ENCODE measurements at places on chromosomes 3 and 15.

GRCh38 chr15:51403072-51403878 is 61.8 kb downstream of the GLDN start:
- no peak overlapping the region for H3K4me3 ChIP-seq
- H3K27me3 ChIP-seq: peaks cover 6% of the 10 kb centered on the region
- H3K27ac ChIP-seq: no peak overlapping the region
- H3K4me1 ChIP-seq: no peaks in the 10 kb centered on the region
- no peaks in the 10 kb centered on the region for H3K36me3 ChIP-seq

DNA sequence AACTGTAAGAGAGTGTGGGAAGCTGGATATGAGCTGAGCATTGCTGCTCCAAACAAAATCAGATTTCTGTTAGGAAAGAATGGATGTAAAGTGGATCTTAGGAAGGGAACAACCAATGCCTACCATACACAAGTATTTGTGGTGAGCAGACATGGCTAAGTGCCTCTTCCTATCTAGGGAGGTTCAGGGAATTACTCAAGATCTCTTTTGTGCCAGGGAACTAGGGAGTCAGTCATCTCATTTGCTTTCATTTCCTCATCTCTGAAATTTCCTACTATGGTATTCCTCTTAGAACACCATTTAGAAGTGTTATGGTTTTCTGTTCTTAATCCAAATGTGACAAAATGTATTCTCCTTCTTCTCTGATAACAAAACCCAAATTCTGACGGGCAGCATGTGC is 396.5 kb downstream of the FHIT start:
- no peak overlapping the region for H3K4me3 ChIP-seq
- H3K4me1 ChIP-seq: no peaks in the 10 kb centered on the region
- H3K27me3 ChIP-seq: no peaks in the 10 kb centered on the region
- DNase-seq: no peak
- H3K36me3 ChIP-seq: no peaks in the 10 kb centered on the region

DNA sequence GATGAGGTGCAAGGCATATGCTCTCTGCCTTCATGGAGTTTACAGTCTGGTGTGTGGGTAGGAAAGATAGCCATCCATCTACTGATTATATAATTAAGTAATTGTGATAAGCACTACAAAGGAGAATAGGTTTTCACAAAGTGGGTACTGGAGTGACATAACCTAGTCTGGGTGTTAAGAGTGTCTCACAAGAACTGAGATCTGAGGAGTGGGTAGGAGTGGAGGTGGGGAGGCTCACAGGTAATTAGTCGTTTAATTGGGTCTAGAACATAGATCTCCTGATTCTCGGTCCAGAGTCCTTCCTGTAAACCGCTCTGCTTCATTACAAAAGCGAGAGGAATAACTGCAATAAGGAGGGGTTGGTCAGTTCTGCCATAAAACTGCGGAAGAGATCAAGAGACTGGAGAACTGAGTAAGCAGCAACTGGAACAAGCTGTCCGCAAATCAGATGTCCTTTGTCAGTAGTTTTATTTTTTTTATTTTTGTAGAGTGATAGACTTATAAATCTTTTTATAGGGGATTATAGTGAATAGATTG is 2.2 kb downstream of the NEO1 start:
- peaks cover 16% of the 10 kb centered on the region for H3K4me1 ChIP-seq
- no peaks in the 10 kb centered on the region for H3K36me3 ChIP-seq
- no peak for DNase-seq
- no peak overlapping the region for H3K4me3 ChIP-seq
- peaks cover under 1% of the 10 kb centered on the region for H3K27me3 ChIP-seq

- no peak overlapping the region for H3K27ac ChIP-seq
- peaks cover 12% of the 10 kb centered on the region for H3K4me1 ChIP-seq
- no peaks in the 10 kb centered on the region for H3K27me3 ChIP-seq
- no peaks in the 10 kb centered on the region for H3K36me3 ChIP-seq
- no peak for DNase-seq
- H3K4me3 ChIP-seq: no peak overlapping the region
Measured at GRCh38 chr15:62619526-62619925, 423.0 kb upstream of the TPM1 start.

- H3K27ac ChIP-seq: no peak overlapping the region
- H3K4me1 ChIP-seq: peaks cover 4% of the 10 kb centered on the region
- no peaks in the 10 kb centered on the region for H3K36me3 ChIP-seq
- no peak overlapping the region for H3K4me3 ChIP-seq
Measured at GRCh38 chr3:117998071-117998470, 1036.6 kb downstream of the IGSF11 start.

GRCh38 chr3:154178172-154178571 is 57.0 kb downstream of the ARHGEF26 start:
- no peak overlapping the region for H3K4me3 ChIP-seq
- no peak for DNase-seq
